Fibroblast of skin of back (primary cell): ENCODE measurements at places on chromosomes 7 and 10.
A peak's percentile ranks its signal among the peaks of the same experiment; 100 is the strongest.

DNA sequence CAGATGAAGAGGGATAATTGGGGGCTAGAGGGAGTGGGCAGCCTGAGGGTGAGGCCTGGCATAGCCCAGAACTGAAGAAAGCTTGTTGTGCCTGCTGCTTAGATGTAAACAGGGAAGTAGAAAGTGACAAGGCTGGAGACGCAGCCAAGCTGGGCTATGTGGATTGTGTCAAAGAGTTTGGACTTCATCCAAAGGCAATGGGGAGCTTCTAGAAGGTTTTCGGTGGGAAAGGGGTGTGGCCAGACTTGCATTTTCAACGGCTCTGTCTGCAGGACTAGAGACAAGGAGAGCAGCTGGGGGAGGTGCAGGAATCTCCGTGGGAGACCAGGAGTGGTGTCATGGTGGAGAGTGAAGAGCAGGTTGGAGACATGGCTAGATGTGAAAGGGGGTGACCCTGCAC is 48.8 kb downstream of the GOLGA7B start:
- DNase-seq, result no peak

DNA sequence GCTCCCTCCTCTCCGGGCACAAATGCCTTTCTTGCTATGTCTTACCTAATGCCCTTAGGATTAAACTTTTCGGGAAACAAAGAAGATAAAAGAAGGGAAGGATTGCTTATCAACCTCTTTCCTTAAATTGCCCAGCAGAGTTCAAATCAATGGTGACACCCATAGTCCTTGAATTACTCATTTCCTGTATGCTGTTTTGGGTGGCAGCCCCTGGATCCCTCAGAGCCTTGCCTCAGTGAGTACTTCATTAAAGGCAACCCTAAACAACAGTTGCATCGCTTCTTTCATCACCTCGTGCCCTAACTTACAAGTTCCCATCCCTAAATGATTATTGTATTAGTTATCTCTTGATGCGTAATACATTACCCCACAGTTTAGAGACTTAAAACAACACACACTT is 31.6 kb upstream of the WAPL start:
- DNase-seq, result peak; percentile 13

DNA sequence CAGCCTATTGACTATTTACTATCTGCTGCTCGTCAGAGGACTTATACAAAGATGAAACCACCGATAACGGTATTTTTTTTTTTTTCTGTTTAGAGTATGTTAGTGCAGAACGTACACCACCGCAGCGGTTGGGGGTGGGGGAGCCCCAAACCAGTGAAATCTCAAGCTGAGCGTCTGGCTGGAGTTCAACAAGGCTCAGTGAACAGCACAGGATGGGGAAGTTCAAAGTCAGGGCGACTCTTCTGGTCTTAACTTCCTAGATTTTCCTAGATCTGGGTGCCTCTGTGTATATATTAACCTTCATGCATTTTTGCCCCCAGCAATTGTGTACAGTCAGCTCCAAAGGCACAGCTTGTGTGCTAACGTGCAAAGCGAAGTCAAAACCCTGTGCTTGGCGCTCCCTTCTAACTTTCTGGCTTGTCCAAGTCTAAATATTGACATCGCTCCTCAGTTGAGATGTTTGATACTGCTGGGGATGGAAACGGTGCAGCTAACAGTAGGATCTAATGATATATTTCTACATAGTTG is 1.1 kb downstream of the RHOBTB1 start:
- peak; percentile 12 for DNase-seq

DNA sequence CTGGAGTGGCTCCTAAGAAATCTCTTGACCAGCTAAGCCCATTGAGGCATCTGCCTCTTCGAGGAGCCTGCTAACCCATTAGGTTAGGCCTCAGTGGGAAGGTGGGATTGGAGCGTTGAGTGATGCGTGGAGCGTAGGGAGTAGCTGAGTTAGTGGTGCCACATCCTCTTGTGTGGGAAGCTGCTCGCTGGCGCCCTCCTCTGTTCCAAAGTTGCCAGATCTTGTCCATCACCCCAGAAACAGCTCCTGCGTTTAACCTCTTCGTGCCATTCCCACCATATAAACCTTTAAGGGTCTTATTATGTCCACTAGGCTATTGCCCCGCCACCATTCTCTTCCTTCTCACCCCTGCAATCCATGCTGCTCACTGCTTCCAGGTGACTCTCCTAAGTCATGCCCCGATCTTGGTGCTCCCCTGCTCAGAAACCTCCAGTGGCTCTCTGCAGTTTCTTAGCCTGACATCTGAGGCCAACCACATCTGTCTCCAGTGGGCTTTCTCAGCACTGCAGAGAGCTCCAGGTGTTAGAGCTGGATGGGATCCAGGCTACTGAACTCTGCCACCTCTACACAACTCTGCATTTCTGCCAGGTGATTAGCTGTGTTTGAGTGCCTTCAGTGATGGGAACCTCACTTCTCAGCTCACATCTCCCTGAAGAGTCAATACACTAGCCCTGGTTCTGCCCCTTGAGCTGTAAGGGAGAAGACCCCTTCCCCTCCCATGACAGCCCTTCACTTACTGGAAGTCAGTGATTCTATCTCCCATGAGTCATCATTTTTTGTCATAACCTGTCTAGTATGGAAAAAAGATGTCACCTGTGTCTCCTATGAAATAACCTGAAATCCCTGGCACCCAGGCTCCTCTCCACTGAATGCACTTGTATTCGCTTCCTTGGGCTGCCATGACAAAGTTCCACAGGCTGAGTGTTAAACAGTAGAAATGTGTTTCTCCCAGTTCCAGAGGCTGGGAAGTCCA is 65.0 kb upstream of the FGFR2 start:
- DNase-seq, result no peak

- DNase-seq, result no peak
These were observed 18.4 kb downstream of the NOLC1 start for GRCh38 chr10:102170602-102171001.

GRCh38 chr7:101720324-101720723 is 91.2 kb upstream of the MYL10 start:
- DNase-seq, result no peak

DNA sequence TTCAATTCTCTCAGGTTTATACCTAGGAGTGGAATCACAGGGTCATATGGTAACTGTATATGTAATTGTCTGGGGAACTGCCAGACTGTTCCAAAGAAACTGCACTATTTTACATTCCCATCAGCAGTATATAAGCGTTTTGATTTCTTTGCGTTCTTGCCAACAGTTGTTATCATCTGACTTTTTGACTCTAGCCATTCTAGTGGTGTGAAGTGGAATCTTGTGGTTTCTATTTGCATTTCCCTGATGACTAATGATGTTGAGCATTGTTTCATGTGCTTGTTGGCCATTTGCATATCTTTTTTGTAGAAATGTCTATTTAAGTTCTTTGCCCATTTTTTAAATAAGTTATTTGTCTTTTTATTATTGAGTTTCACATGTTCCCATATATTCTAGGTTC is 44.3 kb upstream of the ZC3HAV1 start:
- peak; percentile 69 for DNase-seq

GRCh38 chr7:13226385-13226784 is 539.0 kb downstream of the ARL4A start:
- no peak for DNase-seq

- no peak for DNase-seq
These were observed 12.0 kb downstream of the JCAD start for GRCh38 chr10:30047430-30047829.
